ENCODE measurements at places on chromosomes 1 and 21.

DNA sequence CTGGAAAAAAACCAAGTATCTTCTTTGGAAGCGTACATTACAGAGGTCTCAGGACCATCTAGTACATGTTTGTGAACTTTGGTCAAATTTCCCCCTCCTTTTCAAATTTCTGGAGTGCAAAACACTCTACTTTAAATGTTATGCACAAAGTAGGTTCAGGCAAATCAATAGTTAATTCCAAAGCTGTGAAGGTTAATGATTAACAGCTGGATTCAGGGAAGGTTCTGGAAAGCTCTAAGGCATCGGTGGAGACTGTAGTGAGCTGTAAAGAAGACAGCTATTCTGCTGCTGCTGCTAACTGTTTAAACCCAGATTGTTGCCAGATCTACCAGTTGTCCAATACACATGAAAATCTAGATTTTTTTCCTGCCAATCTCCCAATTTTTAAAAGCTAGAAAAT lies 70.9 kb downstream of the ELAVL4 start:
- DNase-seq = no peak

DNA sequence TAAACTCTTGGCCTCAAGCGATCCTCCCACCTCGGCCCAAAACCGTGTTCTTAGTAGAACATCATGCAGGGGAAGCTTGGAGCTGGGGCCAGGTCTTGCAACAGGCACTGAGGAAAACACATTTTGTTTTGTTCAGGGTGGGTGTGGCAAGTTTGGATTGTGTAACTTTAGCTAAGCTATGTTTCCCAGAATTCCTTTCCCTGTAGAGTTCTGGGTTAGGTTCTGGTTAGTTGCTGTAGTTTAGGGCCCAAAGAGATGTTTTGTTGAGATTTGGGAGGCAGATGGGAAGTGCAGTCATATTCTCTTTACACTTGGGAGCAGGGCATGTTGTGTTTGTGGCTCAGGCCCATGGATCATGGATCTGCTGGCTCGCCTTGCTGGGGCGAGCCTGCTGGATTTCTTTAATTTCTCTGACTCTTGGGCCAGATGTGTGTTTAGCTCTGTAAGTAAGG lies 24.0 kb downstream of the PLA2G5 start:
- DNase-seq = no peak

- DNase-seq = no peak
Observed at GRCh38 chr1:24102961-24103360, 9.0 kb downstream of the MYOM3 start.

DNA sequence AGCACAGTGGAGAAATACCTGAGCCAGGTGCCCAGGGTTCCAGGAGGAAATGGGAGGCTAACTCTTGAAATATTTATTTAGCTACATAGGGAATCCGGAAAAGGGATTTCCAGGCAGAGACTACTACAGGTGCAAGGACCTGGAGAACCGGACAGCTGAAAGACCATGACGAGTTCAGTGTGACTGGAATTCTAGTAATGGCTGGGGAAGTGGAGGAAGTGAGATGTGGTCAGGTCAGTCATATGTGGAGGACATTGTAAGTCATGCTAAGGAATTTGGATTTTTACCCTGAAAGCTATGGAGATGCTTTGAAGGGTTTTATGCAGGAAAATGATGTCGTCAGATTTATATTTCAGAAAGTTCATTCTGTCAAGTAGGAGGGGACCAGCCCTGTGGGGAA lies 1.8 kb downstream of the CAP1 start:
- DNase-seq = no peak

Measured in anterior cingulate cortex (tissue), 58 donors.